ENCODE measurements at places on chromosomes 2 and 18.

GRCh38 chr18:31648966-31649429 lies 35.4 kb downstream of the B4GALT6 start:
- no peak for DNase-seq

DNA sequence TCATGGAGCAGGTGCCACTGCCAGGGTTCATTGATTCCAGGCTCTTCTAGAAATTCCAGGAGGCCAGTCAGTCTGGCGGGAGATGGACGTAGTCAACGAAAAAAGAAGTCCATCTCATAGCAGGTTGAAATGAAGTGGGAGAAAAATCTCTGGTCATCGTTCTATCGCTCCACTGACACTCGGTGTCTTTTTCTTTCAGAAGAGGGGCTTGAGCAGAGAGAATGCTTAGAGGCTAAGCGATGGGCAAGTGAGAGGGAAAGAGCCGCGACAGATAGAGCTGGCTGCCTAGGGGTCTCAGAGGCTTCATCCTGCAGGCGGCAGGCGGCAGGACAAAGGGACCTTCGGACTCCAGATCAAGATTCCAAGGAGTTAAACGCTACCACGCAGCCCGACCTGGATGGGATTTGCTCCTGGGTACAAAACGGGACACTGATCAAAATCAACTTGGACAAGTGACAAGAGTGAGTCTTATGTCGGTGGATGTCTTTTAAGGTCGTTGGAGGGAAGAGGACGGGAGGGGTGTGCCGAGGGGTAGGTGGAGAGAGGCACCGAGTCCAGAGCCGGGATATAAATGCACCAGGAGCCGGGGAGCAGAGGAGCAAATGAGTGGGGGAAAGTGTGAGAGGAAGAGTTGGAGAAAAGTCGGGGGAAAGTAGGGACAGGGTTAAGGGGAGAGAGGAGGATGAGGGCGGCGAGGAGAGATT lies 677 bp upstream of the TMEM178A start:
- no peak for DNase-seq

DNA sequence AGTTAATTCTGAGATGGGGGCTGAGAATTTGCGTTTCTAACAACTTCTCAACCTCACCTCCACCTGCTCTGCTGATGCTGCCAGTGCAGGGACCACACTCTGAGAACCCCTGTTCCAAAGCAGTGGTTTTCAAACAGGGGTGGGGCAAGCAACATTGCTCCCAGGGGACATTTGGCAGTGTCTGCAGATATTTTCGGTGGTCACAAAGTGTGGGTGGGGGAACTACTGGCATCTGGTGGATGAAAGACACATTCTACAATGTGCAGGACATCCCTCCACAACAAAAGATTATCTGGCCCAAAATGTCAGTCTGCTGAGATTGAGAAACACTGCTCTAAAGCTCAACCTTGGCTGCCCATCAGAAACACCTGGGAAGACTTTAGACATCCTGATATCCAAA lies 188.7 kb upstream of the SATB2 start:
- no peak for DNase-seq

- DNase-seq: no peak
Measured at GRCh38 chr2:6434438-6434837, 431.3 kb downstream of the CMPK2 start.

DNA sequence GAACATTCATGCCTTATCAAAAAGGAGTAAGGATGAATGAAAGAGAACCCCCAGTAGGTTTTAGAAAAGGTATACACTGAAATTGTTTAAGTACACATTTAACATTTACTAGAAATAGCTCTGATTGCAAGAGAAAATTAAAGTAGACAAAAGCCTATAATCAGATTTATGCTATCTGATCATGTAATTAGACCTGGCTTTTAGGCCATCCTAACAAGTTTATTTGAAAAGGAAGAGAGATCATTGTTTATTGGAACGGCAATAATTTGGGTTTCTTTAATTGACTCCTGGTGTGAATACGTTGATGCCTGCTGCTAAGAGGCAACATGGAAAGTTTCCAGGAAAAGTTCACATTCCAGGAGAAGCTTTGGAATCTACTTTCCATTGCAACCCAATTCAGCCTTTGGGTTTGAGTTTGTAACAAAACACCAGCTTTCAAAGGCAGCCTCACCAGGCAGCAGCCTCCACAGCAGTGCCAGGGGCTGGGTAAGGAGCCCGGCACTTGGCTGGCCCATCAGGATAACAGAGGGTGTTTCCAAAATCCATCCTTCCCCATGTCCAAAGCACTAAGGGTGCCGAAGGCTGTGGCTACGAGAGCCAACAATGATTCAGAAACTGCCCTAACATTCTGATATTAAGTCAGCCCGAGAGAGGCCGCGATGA lies 18.0 kb downstream of the FZD7 start:
- DNase-seq: no peak

- no peak for DNase-seq
Measured at GRCh38 chr2:4214444-4215205, 511.2 kb downstream of the DCDC2C start.

DNA sequence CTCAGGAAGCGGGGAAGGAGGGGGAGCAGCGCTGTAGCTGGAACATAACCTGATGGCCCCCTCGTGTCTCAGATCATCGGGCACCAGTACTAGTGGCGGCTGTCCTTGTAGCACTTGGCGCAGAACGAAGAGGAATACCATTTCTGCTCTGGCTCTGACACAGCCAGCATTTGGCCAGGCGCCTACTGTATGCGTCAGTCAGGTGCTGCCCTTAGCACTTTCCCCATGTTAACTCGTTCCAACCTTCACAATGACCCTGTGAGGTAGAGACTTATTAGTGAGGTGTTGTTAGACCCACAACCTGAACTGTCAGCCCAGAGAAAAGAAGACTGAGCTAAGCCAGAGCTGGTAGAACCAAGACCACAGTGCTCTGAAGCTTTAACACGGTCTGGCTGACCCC lies 47.7 kb upstream of the EML6 start:
- no peak for DNase-seq

DNA sequence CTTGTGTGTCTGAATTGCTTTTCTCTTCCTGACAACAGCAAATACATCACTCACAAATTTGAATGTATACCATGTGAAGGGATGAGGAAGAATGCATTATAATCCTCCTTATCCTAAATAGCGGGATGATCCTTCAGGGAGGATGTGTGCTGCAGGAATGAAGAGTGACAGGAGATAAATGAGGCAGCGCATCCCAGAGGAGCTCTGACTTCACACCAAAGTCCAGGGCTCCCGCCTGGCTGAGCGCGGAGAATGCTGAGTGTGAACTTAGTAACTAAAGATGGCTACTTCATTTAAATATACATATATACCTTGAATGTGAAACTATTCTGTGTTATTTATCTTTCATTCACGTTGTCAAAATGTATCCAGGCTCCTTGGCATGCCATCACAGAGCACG lies 145.2 kb upstream of the TPO start:
- DNase-seq: no peak

DNA sequence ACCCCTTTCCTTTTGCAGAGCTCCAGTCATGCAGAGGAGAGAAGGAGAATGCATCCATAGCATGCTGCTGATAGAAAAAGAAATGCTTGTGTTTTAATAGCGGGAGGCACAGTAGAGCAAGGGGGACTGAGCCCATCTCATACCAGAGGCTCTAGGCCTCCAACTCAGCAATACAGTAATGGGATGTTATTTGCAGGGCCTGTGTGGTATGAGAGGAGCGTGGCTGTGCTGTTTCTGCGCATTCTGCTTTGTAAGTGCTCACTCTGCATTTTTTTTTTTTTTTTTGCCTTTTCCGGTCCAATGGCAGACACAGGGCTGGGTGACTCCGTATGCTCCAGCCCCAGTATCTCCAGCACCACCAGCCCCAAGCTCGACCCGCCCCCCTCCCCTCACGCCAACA lies 200.0 kb downstream of the GBX2 start:
- DNase-seq: no peak

- no peak for DNase-seq
Measured at GRCh38 chr2:66667301-66667700, 232.4 kb downstream of the MEIS1 start.

DNA sequence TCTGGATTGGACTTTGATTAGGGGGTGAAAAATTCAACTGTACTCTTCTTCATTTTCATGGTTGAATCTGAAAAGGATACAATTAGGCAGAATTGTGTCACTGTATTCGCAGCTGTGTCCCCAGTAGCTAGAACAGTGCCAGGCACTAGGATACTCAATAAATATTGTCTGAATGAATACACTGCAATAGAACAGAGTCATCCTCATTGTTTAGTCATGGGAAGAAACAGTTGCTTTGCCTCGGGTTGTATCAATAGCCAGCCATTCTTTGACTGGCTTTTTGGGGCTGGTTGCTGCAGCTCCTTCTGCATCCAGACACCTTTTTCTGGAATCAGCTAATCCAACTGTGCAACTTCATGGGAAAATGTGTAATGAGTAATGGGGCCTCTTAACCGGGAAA lies 18.1 kb upstream of the DYNC1I2 start:
- DNase-seq: no peak

DNA sequence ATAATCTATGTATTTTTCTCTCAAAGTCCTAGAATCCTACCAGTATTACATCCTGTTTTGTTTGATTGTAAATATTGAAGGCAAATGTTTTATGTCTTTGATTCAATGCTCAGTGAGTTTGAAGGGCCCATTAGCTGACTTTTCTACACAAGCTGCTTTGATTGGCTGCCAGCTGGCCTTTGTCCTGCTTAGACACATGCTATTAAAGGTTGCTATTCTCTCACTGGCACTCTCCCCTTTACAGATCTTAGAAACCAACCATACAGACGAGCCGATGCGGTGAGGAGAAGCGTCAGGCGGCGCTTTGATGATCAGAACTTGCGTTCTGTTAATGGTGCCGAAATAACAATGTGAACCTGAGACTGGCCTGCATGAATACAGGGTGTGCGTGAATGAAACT lies 69.7 kb downstream of the PRPF40A start:
- no peak for DNase-seq

DNA sequence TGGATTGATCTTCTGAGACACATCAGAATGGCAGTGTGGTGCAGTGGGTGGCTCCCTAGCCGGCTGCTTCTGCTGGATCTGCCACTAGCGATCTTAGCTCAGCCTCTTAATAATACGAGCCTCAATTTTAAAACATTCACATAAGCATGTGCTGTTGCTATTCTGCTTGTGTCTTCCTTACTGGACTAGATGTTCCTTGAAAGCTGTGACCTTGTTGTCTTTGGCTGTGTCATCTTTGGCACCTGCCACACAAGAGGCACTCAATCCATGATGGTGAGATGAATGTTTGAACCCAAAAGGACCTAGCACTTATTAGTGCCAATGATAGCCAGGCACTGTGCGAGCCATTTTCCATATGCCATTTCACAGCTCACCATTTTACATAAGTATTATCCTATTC lies 393.0 kb downstream of the ALK start:
- DNase-seq: no peak

- DNase-seq: no peak
Measured at GRCh38 chr2:196987649-196988364, 61.3 kb upstream of the PGAP1 start.

DNA sequence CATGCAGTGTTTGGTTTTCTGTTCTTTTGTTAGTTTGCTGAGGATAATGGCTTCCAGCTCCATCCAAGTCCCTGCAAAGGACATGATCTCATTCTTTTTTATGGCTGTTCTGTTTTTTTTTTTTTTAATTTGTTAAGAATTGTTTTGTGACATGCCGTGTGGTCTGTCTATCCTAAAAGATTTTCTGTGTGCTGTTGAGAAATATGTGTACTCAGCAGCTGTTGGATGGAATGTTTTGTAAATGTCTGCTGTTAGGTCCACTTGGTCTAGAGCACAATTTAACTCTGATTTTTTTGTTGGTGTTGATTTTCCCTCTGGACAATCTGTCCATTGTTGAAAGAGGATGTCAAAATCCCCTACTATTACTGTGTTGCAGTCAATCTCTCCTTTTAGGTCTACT lies 80.4 kb upstream of the WDR75 start:
- no peak for DNase-seq

GRCh38 chr2:12929758-12930157 lies 213.0 kb downstream of the TRIB2 start:
- no peak for DNase-seq

DNA sequence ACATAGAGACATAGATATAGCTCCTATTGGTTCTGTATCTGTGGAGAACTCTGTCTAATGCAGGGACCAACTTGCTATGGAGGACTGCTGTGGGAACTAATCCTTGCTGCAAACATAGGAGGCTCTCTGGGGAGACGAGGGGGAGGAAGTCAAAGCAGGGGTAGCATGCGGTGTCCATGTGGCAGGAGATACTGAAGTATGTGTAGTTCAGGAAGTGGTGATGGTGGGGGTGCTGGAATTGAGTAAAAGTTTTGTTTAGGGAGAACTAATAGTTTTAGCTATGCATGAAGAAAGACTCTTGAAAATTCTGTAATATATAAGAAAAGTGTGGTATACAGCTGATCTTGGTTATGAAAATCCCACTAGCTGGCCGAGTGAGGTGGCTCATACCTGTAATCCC lies 62.0 kb downstream of the ANKRD44 start:
- DNase-seq: no peak

GRCh38 chr2:201696151-201696659 lies 2.2 kb downstream of the MPP4 start:
- DNase-seq: no peak

DNA sequence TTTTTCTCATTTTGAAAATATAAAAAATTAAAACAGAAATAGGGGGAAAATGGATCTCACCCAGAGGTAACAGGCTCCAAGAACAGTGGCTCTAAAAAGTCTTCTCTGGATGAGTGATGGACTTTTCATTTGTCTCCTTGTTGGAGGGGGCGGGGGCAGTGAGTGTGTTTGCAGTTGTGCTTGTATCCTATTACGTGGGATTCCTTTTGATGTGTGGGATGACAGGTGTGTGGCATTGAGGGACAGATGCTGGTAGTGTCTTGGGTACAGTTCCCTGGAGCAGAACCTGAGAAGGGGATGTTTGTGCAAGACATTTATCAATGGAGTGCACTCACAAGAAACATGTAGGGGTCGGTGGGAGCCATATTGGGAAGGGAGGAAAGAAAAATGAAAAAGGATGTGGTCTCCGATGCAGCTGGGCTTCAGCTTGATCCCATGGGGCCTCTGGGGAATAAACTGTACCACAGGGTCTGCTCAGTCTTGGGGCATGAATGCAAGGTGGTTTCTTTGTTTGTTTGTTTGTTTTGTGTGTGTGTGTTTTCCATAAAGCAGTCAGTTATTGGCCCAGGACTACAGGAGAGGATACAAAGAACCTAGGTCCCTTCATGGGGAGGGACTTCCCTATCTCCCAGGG lies 120.0 kb upstream of the SLC35G4 start:
- no peak for DNase-seq

GRCh38 chr2:105737980-105738657 lies 6.6 kb upstream of the NCK2 start:
- no peak for DNase-seq

GRCh38 chr2:161044921-161045320 lies 115.3 kb upstream of the TANK start:
- DNase-seq: no peak

DNA sequence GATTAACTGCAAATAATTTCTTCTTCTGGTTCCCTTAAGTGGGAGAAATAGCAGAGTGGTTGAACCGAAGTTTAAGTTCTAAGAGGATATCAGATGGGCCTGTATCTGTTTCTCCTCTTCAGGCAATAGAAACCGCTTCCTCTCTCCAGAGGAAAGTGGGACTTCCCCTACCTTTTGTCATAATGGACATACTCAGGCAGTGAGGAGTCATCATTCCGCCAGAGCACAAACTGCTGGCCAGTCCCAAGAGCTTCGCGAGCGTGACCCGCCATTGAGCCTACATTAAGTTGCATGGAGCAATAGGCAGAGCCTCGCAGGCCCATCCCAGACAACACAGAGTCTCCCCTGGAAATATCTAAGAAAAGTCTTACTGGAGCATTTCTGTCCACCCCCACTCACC lies 158.9 kb downstream of the LDLRAD4 start:
- DNase-seq: no peak
